ENCODE measurements at places on chromosomes 2 and 18.

DNA sequence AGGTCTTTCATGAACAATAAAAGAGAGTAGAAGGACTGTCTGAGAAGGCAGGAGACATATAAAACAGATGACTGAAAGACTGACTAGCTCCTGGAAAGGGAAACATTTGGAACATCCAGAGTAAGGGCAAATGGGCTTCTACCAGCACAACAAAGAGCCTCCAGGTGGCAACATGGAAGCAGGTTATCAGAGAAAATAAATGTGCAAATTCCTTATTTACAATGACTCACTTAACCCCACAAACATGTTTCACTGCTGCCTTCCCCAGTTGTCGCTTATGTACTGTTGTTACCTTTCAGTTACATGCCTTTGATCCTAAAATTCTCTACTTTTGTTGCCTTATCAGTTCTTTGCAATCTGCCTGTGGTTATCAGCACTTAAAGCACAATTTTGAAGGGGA is 117.0 kb downstream of the HIBCH start:
- no peak for DNase-seq

GRCh38 chr2:25275575-25275965 is 66.2 kb downstream of the DNMT3A start:
- DNase-seq = no peak

DNA sequence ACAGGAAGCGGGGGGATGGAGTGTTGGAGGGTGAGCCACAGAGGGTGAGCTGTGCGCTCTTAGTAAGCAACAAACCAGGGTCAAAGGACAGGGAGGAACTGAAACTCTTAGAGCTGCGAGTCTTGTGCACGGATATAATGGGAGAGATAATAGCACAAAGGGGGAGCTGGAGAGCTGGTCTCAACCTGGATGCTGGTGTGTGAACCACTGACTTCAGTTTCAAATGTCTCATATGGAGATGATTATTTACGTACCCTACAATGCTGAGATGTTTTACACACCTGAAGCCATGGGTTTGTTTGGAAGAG is 35.9 kb downstream of the PTGR3 start:
- no peak for DNase-seq

GRCh38 chr2:231362555-231363184 is 32.8 kb upstream of the B3GNT7 start:
- peak; percentile 27 for DNase-seq

- DNase-seq = peak; percentile 76
These were observed 7.9 kb downstream of the NEDD4L start for GRCh38 chr18:58051765-58052460.

GRCh38 chr2:173831312-173832229 is 133.6 kb downstream of the SP3 start:
- DNase-seq = no peak

DNA sequence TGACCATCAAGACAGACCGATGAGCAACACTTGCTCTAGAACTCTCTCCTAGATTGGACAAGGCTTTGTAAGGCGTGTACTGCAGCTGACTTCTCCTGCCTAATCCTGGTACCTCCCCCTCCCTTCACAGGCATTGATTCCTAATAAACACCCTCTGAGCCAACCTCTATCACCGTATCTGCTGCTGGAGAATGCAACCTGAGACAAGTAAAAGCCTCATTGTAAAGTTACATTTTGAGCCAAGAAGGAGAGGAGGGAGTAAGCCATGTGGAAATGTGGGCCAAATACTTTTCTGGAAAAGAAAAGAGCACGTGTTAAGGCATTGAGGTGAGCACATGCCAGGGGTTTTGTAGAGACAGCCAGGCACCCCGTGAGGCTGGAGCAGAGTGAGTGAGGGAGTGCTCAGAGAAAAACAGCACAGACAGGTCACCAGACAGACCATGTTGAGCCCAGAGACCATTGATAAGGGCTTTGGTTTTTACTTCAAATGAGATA is 2.6 kb upstream of the WDFY1 start:
- DNase-seq = no peak

DNA sequence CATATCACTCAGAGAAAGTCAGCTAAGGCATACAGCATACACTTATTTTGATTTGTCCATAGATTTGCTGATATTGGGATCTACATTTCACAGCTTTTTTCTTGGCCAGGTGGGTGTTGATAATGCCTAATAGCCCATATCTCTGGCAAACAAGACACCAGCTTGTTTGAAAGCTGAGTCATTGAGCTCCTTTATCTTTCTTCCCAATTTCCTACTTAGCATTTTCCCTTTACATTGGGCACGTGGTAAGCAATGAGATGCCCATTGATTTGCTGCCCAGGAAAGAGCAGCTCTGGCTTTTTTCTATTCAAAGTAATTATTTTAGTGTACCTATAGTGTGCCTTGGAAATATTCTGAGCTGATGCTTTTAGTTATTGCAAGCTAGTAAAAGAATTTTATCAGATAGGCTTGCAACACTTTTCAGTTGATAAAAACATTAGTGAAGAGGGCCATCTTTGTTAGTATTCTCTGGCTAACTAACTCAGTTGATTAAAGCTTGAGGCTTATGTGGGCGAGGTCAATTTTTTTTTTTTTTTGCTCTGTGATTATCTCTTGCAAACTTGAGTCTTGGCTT is 79.6 kb downstream of the OSBPL6 start:
- peak; percentile 92 for DNase-seq

GRCh38 chr18:23204589-23205235 is 69.4 kb downstream of the CABLES1 start:
- no peak for DNase-seq

- DNase-seq = peak; percentile 21
These were observed 30.5 kb downstream of the LAMA3 start for GRCh38 chr18:23719634-23720201.

GRCh38 chr2:191922736-191923651 is 76.1 kb upstream of the CAVIN2 start:
- no peak for DNase-seq

- DNase-seq = no peak
These were observed 540.9 kb upstream of the NRP2 start for GRCh38 chr2:205141381-205141780.

- no peak for DNase-seq
These were observed 19.5 kb upstream of the ASXL3 start for GRCh38 chr18:33558529-33558928.

- no peak for DNase-seq
These were observed 410.1 kb upstream of the TCF4 start for GRCh38 chr18:55998071-55998522.

DNA sequence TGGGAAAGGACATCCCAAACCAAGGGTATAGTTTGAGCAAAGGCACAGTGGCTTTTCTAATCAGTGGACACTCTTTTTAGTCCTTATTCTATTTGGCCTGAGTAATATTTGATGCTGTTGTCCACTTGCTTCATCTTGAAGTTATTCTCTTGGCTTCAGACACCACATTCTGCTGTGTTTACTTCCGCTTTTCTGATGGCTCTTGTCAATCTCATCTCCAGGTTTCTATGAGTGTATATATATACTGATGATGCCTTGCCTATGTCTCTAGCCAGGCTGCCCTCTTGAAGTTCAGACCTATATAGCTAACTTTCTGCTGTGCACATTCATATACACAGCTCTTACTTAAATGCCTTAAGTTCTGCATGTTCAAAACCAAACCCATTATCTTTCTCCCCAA is 83.1 kb downstream of the EFEMP1 start:
- no peak for DNase-seq

GRCh38 chr2:209121691-209122090 is 302.2 kb upstream of the MAP2 start:
- DNase-seq = no peak

DNA sequence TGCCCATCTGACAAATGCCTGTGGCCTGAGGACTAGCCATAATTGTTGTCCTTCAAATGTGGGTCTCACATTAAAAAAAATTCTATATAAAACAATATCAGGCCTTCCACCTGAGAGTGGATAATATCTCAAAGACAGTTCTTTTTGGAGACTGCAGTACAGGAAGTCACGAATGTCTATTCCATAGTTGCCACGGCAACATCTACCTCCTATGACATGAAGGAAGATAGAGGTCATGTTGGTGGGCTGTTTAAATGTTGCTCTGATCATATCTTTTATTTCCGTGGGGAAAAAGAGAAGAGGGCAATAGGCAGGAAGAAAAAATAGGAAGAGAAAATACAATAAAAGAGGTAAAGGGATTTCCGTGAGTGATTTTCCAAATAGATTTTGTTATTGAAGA is 151.8 kb downstream of the ARL6IP6 start:
- DNase-seq = no peak

DNA sequence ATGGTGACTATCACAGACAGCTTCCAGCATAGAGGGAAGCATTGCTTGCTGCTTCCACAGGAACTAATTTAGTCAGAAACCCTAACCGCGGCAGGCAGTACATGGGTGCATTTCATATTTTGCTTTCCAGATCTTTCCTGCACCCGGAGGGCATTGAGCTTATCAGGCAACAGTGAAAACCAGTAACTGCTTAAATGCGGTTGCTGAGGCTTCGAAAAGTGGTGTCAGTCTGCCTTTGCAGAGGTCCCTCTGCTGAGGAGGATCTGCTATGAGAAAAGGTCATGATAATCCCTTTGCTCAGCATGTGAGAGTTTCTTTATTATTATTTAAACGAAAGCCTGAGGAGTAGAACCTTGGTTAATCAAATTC is 44.6 kb upstream of the ROCK2 start:
- DNase-seq = no peak

DNA sequence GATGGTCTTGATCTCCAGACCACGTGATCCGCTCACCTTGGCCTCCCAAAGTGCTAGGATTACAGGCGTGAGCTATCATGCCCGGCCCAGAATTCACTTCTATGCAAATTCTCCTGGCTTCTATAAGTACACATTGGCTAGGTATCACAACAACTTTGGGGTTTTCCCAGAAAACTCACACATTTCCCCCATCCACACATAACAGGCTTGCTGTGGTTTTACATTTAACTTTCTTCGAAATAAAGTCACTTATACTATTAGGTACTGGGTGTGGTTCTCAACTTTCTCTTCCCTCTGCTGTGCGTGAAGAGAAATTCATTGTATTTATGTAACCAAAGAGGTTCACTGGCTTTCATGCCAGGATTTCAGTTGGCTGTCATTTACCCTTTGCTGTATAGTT is 439.4 kb upstream of the CWC22 start:
- no peak for DNase-seq
